ENCODE measurements at places on chromosomes 1 and 21.

DNA sequence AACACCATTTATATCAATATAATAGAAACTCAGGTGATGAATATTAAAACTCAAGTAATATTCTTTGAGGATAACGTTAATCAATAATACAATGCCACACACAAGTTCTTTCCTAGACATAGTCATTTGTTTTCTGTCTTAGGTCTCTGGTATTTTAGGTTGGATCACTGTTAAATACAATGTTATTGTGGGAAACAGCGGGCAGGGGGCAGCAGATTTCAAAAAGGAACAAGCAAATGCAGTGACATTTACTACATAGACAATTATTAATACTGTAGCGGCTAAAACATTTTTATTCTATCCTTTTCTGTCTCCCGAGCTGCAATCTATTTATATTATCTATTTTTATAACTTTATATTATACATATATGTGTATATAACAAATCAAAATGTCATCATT is 186.4 kb upstream of the ZNHIT6 start:
- peak; percentile 78 for DNase-seq

DNA sequence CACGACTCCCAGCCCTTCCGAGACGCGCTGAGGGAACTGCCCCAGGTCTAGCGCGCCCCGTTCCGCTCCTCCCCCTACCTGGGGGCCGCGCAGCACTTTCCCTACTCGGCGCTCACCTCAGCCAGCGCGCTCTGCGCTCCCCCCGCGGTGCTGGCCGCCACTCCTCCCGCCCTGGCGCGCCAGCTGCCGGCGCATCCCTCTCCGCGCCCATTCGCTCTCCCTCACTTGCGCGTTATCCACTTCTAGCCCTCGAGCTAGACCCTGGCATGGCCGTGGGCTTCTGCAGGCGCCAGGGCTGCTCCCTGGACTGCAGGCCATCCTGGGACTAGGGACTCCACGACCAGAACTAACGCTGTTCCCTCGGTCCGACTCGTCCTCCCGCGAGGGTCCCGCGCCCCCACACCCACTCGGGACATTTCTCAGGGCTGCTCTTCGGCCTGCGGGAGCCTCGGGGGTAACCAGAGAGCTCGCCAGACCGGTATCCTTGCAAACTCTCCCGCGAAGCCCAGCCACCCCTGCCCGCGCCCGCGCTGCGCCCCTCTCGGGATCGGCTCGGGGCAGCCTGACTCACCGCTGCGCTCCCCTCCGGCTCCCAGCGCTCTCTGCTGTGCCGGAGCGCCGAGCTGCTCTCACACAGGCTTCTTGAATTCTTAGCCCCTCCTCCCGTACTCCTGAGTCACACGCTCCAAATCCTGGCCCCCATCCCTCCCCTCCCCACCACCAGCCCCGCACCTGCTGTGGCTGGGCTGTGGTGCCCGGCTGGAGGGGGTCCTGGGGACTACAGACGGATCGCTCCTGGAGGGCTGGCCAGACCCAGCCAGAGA is at the start of gene NGF:
TSS of gene NGF (minus strand) at position 617 of the 824 bp plus-strand sequence. CDS start 51,454 bp downstream, outside the sequence.
- DNase-seq = peak; percentile 78

GRCh38 chr1:71908303-71908702 is 374.0 kb downstream of the NEGR1 start:
- DNase-seq = peak; percentile 49

GRCh38 chr1:203281851-203282661 is 23.3 kb upstream of the BTG2 start:
- peak; percentile 42 for DNase-seq

DNA sequence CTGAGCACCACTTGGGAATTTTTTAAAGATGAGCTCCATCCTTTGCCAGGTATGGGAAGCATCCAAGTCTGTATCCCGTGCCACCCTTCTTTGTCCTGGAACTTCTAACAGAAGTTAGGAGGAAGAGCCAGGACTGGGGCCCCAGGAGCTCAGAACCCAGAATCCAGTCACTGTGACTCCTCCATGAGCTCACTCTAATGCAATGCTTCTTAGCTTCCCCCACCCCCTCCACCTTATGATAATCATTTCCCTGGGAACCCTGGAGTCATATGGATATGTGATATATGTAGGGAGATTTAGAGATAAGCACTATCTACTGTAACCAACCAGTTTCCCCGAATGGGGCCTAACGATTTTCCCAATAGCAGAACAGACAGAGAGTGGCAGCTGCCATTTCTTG is 758 bp upstream of the SPRR5 start:
- no peak for DNase-seq

Measured in DMS53 (cell line).